Activated T-helper 2 cell treated with anti-CD3 and anti-CD28 coated beads, Interferon-gamma antibody, Interleukin-2, Interleukin-4, amounts not matched to agents 10 μg/mL and 5 μg/mL and 100 μg/mL, durations not matched to agents 14 hours and 24 hours and 36 hours (primary cell): ENCODE measurements at places on chromosomes 3 and 15.

GRCh38 chr15:43527016-43527801 is 9.8 kb downstream of the MAP1A start:
- no peaks in the 10 kb centered on the region for H3K27me3 ChIP-seq
- H3K4me1 ChIP-seq = peaks cover 6% of the 10 kb centered on the region
- no peak overlapping the region for H3K27ac ChIP-seq
- no peak for DNase-seq

DNA sequence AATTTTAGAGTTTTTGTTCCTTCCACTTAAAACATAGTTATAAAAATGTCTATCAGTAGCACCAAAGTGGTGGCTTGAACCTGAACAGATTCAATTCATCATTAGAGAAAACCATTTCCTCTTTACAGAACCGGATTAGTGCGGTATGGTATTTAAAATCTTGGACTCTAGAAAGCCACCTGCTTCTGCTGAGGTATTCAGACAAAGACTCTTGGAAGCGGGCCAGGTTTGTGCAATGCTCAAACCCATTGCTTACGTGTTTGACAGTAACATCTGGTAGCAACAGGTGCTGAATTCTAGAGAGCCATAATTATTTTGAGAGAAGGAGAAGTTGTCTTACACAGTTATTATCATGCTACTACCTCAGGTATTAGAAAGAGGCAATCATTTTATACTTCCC is 290.5 kb downstream of the NAALADL2 start:
- no peak overlapping the region for H3K27ac ChIP-seq
- DNase-seq = no peak
- no peaks in the 10 kb centered on the region for H3K4me1 ChIP-seq
- no peaks in the 10 kb centered on the region for H3K27me3 ChIP-seq

DNA sequence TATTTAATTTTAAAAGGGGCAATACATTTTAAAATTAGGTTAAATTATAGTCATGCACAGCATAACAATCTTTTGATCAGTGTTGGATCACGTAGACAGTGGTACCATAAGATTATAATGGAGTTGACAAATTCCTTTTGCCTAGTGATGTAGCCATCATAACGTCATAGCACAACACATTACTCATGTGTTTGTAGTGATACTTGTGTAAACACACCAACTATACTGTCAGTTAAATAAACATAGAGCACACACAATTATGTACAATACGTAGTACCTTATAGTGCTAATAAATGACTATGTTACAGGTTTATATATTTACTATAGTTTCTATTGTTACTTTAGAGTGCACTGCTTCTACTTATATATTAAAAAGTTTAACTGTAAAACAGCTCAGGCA is 31.2 kb downstream of the FOXB1 start:
- no peaks in the 10 kb centered on the region for H3K36me3 ChIP-seq
- H3K4me1 ChIP-seq = peaks cover 14% of the 10 kb centered on the region
- H3K27ac ChIP-seq = no peak overlapping the region
- H3K4me3 ChIP-seq = no peak overlapping the region
- DNase-seq = no peak

GRCh38 chr15:74193299-74193718 is 9.3 kb downstream of the STRA6 start:
- no peaks in the 10 kb centered on the region for H3K4me1 ChIP-seq
- H3K27ac ChIP-seq = no peak overlapping the region
- H3K4me3 ChIP-seq = no peak overlapping the region
- no peak for DNase-seq

- H3K4me3 ChIP-seq = no peak overlapping the region
- no peaks in the 10 kb centered on the region for H3K4me1 ChIP-seq
- H3K36me3 ChIP-seq = no peaks in the 10 kb centered on the region
- DNase-seq = no peak
- H3K27ac ChIP-seq = no peak overlapping the region
These were observed 350.4 kb downstream of the CLSTN2 start for GRCh38 chr3:140285380-140285779.

GRCh38 chr15:57923750-57924149 is 141.8 kb downstream of the ALDH1A2 start:
- no peaks in the 10 kb centered on the region for H3K36me3 ChIP-seq
- peaks cover 3% of the 10 kb centered on the region for H3K27me3 ChIP-seq
- H3K4me1 ChIP-seq = no peaks in the 10 kb centered on the region
- DNase-seq = no peak
- no peak overlapping the region for H3K4me3 ChIP-seq
- no peak overlapping the region for H3K27ac ChIP-seq

DNA sequence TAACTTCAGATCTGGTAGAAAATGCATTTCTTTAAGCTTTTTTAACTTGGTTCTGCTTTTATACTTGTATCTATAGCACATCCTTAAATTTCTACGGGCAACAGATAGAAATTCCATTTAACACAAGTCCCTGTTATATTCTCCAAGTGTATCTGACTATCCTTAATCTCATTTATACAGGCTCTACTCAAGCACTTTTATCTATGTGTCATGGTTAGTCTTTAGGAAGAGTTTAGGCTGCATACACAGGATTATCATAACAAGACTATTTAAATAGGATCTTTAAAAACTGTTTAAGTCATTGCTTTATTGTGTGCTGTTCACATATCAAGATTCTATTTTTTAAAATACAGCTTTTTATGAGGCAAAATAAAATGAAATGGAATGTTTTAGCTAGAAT is 52.7 kb downstream of the SETD5 start:
- no peak for DNase-seq
- H3K27ac ChIP-seq = no peak overlapping the region
- H3K4me3 ChIP-seq = no peak overlapping the region
- no peaks in the 10 kb centered on the region for H3K27me3 ChIP-seq
- H3K36me3 ChIP-seq = peaks cover 74% of the 10 kb centered on the region

DNA sequence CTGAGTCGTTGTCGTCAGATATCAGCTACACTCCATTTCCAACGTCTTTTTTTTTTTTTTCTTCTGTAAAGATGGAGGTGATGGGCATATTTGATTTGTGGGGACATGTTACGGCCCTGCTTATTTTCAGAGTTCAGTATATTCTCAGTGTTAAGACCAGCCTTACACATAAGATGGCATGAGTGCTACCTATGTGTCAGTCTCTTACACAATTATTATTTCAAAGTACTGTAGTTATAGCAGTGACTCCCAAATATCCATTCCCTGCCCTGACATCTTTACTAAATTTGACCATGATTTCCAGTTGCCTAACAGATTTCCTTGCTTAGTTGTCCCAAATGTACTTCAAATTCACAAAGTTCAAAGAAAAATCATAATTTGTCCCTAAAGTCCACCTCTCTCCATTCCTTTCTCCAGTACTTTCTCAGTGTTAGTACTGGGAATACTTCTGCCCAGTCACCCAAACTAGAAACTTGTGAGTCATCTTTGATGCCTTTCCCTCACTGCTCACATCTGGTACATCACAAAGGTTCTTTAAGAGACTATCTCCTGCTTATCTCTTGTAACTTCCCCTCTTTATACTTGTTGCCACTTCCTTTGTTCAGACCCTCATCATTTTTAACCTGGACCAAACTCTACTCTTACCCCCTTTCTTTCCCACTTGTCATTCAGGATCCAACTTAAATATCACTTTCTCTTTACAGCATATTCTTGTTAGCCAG is 67.0 kb downstream of the ZNF609 start:
- H3K4me1 ChIP-seq = peaks cover 59% of the 10 kb centered on the region
- peak overlapping the region; percentile 58 for H3K27ac ChIP-seq
- H3K36me3 ChIP-seq = peaks cover 43% of the 10 kb centered on the region
- H3K27me3 ChIP-seq = no peaks in the 10 kb centered on the region
- no peak for DNase-seq

DNA sequence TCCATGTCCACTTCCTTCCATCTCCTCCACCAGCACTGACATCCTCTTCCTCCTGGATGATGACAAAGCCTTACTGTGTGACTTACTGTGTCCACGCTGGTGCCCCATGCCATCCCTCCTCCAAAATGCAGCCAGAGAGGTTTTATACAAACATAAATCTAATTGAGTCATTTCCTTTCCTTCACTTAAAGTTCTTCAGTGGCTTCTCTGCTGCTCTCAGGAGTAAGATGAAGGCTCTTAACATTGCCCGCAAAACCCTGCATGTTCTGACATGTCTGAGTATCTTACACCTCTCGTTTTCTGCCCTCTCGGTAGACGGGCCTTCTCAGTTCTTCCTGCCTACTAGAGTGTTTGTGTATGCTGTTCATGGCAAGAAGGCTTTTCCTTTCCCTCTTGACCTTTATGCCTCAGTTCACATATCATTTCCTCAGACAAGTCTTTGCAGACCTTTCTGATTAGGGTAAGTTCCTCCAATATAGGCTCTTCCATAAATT is 175.5 kb downstream of the CFAP20DC start:
- no peaks in the 10 kb centered on the region for H3K36me3 ChIP-seq
- no peak for DNase-seq
- no peak overlapping the region for H3K4me3 ChIP-seq
- H3K27me3 ChIP-seq = peaks cover 13% of the 10 kb centered on the region
- peaks cover 16% of the 10 kb centered on the region for H3K4me1 ChIP-seq
- H3K27ac ChIP-seq = peak overlapping the region; percentile 88

GRCh38 chr3:56125358-56126005 is 342.8 kb downstream of the ERC2 start:
- peaks cover 13% of the 10 kb centered on the region for H3K27me3 ChIP-seq
- no peak overlapping the region for H3K27ac ChIP-seq
- H3K36me3 ChIP-seq = no peaks in the 10 kb centered on the region

- peaks cover 12% of the 10 kb centered on the region for H3K36me3 ChIP-seq
- H3K27ac ChIP-seq = peak overlapping the region; percentile 55
- H3K4me1 ChIP-seq = peaks cover 49% of the 10 kb centered on the region
These were observed 5.9 kb upstream of the ITPKA start for GRCh38 chr15:41487802-41488201.

GRCh38 chr3:87247430-87247773 is 20.3 kb downstream of the CHMP2B start:
- H3K27me3 ChIP-seq = no peaks in the 10 kb centered on the region
- no peak overlapping the region for H3K4me3 ChIP-seq
- no peak for DNase-seq
- peaks cover 9% of the 10 kb centered on the region for H3K4me1 ChIP-seq
- H3K36me3 ChIP-seq = peaks cover 28% of the 10 kb centered on the region

DNA sequence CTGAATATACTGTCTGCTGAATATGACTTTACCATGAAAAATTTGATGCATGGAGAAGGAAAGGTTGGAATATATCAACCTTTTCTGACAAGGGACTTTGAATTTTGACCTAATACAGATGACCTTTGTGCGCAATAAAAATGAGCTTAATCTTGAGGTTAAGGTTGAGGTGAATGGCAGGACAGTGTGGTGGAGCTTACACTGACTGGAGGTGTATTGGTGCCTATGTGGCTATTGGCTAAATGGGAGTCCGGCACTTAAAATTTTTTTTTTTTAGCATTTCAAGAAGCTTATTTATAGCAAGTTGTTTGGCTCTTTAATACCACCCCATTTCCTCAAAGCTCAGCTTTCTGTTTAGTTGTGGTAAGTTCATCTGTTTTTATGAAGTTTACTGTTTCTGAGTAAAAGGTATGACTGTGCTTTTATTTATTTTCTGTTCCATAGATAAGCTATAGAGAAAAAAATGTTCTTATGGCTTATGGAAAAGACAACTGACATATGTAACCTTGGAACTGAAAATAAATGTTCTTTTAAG is 15.2 kb downstream of the CDIN1 start:
- peaks cover 6% of the 10 kb centered on the region for H3K4me1 ChIP-seq
- no peak overlapping the region for H3K27ac ChIP-seq
- no peak overlapping the region for H3K4me3 ChIP-seq
- peaks cover 4% of the 10 kb centered on the region for H3K27me3 ChIP-seq

GRCh38 chr15:63595065-63595464 is 2.1 kb upstream of the FBXL22 start:
- H3K27me3 ChIP-seq = no peaks in the 10 kb centered on the region
- H3K4me1 ChIP-seq = peaks cover 52% of the 10 kb centered on the region
- H3K4me3 ChIP-seq = no peak overlapping the region

DNA sequence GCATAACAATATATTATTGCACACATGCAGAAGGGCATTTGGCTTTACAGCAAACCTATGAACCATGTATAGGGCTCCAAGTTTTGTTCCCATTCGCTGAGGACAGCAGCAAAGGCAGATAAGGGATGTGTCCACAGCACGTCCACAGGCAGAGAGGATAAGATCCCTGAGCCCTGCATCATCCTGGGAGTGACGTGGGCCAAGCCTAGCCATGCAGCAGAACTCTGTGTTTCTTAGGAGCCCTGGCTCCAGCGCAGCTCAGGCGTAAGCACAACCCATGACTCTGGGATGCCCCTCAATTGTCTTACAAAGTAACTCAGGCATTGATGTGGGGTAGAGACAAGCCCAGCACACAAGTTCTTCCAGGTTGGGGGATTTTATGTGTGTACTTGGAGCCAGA is 194.3 kb upstream of the CTDSPL start:
- no peak overlapping the region for H3K27ac ChIP-seq
- no peak overlapping the region for H3K4me3 ChIP-seq
- DNase-seq = no peak
- H3K27me3 ChIP-seq = peaks cover 4% of the 10 kb centered on the region
- H3K36me3 ChIP-seq = no peaks in the 10 kb centered on the region

DNA sequence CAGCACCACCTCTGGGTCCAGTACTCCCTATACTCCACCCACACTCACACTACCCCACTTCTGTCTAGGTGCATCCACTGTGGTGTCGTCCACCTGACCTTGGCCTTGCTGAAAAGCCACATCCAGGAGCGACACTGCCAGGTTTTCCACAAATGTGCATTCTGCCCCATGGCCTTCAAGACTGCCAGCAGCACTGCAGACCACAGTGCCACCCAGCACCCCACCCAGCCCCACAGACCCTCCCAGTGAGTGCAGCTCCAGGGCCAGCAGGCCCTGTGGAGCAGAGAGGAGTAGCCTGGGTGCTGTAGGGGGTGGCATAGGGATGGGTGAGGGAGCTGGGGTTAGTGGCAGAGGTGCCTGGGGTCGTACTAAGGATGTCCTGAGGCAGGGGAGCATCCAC is 19.4 kb upstream of the ALPK3 start:
- DNase-seq = no peak
- H3K4me3 ChIP-seq = no peak overlapping the region
- H3K27me3 ChIP-seq = no peaks in the 10 kb centered on the region
- no peak overlapping the region for H3K27ac ChIP-seq

DNA sequence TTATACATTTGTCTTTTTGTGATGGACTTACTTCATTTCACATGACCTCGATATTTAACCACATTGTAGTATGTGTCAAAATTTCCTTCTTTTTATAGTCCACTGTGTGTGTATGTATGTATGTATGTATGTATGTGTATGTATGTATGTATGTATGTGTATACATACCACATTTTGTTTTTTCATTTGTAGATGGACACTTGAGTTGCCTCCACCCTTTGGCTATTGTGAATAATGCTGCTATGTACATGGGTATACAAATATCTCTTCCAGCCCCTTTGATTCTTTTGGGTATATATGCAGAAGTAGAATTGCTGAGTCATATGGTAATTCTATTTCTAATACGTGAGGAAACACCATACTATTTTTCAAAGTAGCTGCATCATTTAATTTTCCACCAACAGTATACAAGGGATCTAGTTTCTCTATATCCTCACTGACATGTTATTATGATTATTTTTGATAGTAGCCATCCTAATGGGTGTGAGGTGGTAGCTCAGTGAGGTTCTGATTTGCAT is 228.2 kb downstream of the OPA1 start:
- H3K4me3 ChIP-seq = no peak overlapping the region
- H3K27me3 ChIP-seq = peaks cover 34% of the 10 kb centered on the region
- H3K36me3 ChIP-seq = no peaks in the 10 kb centered on the region
